GM23338 (cell line): ENCODE measurements at places on chromosomes 7 and 10. TPM values are rescaled to one million over a fixed set of nuclear protein-coding genes. Genes with fewer than 3 reads are reported as not detected.
A peak's percentile ranks its signal among the peaks of the same experiment; 100 is the strongest.

DNA sequence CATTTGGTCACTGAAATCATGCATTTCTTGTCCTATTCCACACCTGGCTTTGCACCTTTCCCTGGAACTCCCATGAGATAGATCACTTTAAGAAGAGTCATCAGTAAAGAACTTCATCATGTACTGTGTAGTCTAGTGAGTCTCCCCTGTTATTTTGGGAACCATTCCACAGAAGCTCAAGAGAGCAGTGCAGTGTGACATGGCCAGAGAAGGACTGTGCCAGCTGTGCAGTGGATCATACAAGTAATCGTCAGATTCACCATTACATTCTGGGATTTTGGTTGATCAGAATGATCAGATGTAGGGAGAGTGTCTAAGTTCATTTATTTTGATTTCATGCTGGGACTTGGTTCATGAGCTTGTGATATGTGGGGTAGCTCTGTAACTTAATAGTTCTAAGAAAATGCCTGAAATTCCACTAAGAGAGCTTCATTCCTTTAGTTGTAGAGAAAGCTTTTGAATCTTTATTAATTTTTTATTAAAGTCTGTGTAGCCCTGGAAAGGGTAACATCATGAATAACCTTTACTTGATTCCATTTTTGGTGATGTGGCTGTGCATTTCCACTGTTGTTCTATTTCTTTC, 166.8 kb downstream of the SUGCT start:
- DNase-seq: no peak

- DNase-seq: peak; percentile 87
These were observed at the start of gene LAMB1 for GRCh38 chr7:108002726-108003598. TSS of gene LAMB1 (minus strand) at chr7:108003161. CDS start at chr7:108002885, 276 bp downstream.

DNA sequence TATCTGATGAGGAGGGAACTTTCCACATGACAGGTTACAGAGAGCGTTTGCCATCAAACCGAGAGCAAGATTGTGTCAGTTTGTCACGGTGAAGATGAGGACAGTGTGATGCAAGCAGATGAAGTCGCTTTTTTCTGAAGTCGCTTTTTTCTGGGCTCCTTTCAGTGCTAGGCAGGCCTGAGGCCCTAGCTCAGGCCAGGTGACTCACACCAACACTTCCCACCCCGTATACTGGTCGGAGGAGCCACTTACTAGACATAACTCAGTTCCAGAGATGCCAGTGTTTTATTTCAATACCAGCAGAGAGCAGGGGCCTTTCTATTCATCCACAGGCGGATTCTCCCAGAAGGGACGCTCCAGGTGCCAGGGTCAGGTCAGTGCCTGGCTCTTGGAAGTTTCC, 58.9 kb downstream of the SFMBT2 start:
- no peak for DNase-seq

GDF10 gene
- total RNA-seq: 0.21 and 0.43 TPM in 2 replicates

ESYT2 gene
- 50.3 and 52.7 TPM in 2 replicates for total RNA-seq
